ENCODE measurements at places on chromosomes 12 and 14.

DNA sequence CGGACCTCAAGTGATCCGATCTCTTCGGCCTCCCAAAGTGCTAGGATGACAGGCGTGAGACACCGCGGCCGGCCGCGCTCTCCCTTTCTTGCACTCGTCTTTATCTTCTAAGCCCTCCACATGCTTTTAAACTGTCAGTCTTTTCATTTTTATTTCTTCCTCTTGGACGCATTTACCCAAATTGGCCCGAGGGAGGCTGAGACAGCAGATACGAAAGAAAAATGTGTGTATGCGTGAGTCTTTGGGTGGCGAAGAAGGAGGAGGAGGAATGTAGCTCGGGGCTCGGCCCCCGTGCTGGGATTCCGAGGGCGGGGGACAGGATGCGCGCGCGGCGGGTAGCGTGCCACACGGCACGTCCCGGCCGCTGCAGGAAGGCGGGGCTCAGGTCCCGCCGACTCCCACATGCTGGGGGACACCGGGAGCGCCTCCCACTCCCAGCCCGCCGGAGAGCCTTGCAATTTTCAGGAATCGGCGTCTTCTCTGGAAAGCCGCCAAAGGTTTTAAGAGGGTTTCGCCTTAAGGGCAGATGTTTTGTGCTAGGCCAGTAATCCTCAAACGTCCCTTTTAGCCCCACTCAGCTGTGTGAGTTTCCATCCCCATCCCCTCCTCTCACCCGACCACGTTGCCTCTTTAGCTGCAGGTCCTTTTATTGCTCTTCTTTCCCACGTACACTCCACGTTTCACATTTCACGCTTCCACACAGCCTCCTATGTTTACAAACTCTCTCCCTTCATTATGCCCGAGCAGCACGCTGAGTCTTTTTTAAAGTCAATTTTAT lies 34.7 kb upstream of the SLC2A3 start:
- peak; percentile 78 for DNase-seq

DNA sequence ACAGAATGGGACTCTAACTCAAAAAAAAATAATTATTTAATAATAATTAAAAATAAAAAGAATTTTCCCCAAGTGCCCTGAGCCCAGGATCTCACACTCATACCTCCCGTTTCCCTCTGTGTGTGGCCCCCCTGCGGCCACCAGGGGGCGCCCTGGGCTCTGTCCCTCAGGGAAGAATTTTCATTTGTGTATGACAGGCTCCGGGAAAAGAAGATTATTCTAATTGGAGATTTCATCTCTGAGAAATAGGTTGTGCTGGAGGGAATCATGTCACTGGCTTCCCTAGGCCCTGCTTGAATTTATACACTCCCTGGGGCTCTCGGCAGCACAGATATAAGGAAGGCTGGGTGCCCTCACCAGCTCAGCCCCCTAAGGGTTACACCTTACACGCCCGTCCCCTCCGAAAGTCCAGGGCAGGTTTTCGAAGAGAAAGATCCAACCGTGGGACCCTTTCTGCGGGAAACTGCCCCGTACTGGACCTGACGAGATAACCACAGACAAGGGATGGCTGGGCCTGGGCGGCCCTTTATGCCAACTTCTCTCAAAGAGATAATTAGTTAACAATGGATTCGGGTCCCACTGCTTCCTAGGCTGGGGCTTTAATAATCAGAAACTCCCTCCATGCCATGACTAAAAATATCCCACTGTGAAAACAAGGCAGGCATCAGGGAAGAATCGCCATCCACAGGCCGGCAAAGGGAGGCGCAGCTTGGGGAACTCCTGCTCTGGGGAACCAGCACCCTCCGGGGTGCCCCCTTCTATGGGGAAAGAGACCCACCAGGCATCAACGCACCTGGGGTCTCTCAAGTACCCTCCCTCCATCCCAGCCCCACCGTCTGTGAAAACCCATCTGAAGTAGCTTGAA lies 80.7 kb downstream of the KDM2B start:
- peak; percentile 44 for DNase-seq

GRCh38 chr12:128814411-128815261 lies 9.1 kb downstream of the SLC15A4 start:
- no peak for DNase-seq

- no peak for DNase-seq
These were observed 1.3 kb downstream of the DDX51 start for GRCh38 chr12:132142679-132143335.

- no peak for DNase-seq
These were observed 5.6 kb downstream of the IL22 start for GRCh38 chr12:68247785-68248184.

DNA sequence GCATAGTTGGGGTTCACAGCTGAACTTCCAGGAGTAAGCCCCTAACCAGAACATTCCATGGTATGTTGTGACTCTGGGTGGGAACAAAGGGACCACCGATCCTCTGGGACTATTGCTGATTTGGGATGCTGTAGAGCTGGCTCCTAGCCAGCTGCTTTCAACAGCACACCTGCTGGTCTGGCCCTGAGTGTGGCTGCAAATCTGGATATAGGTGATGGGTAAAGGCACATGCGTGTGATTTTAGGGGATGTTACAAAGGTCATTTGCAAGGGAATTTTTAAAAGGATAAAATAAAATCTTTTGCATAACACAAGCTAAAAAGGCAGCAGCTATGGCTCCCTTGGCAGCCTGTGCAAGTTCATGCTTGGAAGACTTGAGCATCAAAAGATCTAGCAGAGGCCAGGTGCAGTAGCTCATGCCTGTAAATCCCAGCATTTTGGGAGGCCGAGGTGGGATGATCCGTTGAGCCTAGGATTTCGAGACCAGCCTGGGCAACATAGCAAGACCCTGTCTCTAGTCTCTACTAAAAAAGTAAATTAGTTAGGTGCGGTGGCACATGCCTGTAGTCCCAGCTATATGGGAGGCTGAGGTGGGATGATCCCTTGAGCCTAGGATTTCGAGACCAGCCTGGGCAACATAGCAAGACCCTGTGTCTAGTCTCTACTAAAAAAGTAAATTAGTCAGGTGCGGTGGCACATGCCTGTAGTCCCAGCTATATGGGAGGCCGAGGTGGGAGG lies 1.6 kb downstream of the ALDH2 start:
- DNase-seq = no peak

DNA sequence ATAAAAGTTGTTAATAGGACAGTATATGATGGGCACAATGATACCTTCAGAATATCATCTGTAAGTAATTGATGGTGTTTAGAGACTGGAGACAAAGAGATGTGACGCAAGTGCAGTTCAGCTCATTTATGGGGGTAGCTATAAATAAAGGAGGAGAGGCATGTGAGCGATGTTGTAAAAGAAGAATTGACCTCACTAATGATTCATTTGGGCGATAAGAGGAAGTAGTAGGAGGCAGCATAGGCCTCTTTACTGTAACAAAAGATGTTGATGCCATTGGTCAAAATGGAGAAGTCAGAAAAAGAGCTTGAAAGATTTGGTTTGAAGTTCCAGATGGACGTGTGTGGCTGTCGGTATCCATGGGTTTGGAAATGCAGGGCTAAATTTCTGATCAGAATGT lies 70.0 kb downstream of the FLRT2 start:
- no peak for DNase-seq

Measured in NCI-H146 (cell line).